ENCODE measurements at places on chromosomes 1 and 21. TPM values are rescaled to one million over a fixed set of nuclear protein-coding genes. Genes with fewer than 3 reads are reported as not detected.

The SRGAP2B gene
- 49.3 TPM for total RNA-seq

The RNF2 gene
- total RNA-seq, result 19.8 TPM

The LEMD1 gene
- total RNA-seq, result not detected

The CASQ2 gene
- total RNA-seq, result not detected

The FAM177B gene
- total RNA-seq, result not detected

The IPP gene
- total RNA-seq, result 10.9 TPM

The SPATA45 gene
- total RNA-seq, result not detected

The DTL gene
- 12.1 TPM for total RNA-seq

The UBE2U gene
- total RNA-seq, result not detected

The AKR7A3 gene
- 1.4 TPM for total RNA-seq

The GJB5 gene
- not detected for total RNA-seq

The GPR153 gene
- total RNA-seq, result 3.7 TPM

The BEST4 gene
- not detected for total RNA-seq

The TSNAX gene
- 28.3 TPM for total RNA-seq

The MTARC2 gene
- total RNA-seq, result 2.9 TPM

The STUM gene
- under 0.01 TPM for total RNA-seq

The BPNT1 gene
- 22.3 TPM for total RNA-seq

The FAM167B gene
- total RNA-seq, result 1.1 TPM

The CHIT1 gene
- total RNA-seq, result not detected

The BEND5 gene
- 1.1 TPM for total RNA-seq

The RHEX gene
- total RNA-seq, result not detected

The SLAMF1 gene
- total RNA-seq, result not detected

The BACH1 gene
- 106 TPM for total RNA-seq

The S100A2 gene
- 1.5 TPM for total RNA-seq

The SLC16A4 gene
- total RNA-seq, result 6.3 TPM

The SPRR3 gene
- not detected for total RNA-seq
